Hippocampal formation (tissue), 2 donors: ENCODE measurements at places on chromosomes 5 and 9.

- DNase-seq = no peak
Measured at GRCh38 chr5:147327905-147328304, 93.1 kb downstream of the STK32A start.

DNA sequence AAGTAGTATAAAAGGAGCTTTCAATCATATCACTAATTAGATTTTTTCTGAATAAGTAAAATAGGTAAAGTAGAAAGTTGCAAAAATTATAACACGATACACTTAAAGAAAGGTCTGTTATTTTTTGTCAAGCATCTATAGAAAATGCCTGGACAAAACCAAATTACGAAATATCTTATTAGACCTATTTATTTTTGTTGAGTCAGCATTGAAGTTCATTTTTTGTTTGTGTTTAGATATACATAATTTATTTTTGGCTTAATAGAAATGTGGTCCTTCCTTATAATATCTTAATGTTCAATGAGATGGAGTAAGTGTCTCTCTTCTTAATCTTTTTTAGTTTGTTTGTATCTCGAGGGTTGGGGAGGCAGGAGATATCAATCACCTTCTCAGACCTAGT is 214.8 kb upstream of the GRIA1 start:
- DNase-seq = no peak

DNA sequence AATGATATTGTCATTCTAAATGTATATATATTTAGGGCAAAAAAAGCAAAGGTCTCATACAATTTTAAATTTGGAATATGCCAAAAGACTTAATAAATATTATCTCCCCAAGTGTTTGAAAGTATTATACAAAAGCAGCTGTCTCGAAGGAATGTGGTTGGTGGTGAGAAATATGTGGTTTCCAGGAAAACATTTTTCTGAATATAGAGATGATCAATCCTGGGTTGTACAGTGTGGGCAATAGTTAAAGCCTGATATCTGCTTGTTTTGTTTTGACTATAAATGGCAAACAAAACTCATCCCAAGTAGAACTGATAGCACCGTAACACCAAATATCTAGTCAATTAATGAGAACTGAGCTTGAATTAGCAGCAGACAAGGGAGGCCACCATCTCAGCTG is 391.8 kb upstream of the CD180 start:
- DNase-seq = no peak

DNA sequence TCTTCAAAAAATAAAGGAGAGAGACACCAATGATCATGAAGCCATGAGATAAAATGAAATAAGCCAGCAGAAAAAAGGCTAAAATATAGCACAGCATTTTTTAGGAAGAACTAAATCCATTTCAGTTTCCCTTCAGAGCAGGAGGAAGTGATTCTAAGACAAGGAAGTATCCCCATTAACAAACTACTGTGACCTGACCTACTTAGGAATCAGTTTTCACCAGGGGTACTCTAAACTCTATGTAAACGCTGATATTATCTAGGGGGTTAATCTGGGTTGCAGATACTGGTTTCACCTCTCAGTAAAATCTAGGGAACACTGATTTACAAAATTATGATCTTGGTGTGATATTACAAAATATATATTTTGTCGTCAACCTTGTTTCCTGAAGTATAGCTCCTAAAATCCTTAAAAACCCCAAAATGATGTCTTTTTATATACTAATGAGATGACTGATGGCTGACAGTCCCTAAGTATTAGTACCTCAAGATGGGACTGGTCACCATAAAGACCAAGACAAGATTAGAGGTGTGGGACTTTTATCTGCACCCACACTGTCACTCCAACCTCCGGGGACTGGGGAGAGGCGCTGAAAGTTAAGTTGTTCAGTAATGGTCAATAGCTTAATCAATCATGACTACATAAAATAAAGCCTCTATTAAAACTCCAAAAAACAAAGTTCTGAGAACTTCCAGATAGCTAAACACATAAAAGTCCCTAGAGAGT is 2.9 kb upstream of the FNBP1 start:
- no peak for DNase-seq

- no peak for DNase-seq
Measured at GRCh38 chr9:136648751-136649150, 14.0 kb upstream of the EGFL7 start.

DNA sequence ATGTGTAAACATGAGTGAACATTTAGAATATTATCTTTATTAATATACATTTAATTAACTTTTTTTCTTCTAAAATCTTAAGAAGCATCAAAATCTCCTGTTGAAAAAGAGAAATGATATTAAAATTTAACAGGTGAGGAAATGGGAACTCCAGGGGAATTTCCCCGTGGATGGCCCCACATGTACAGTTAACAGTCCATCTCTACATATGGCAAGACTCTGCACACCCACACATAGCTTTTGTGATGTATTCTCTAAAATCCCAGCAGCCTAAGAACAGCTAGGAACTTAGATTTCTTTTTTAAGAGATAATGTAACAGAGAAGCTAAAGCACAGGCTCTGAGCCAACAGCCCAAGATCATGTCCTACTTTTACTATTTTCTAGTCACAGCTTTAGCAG is 556.3 kb upstream of the RGMB start:
- DNase-seq = no peak

- no peak for DNase-seq
Measured at GRCh38 chr5:24444414-24444813, 200.4 kb downstream of the CDH10 start.

DNA sequence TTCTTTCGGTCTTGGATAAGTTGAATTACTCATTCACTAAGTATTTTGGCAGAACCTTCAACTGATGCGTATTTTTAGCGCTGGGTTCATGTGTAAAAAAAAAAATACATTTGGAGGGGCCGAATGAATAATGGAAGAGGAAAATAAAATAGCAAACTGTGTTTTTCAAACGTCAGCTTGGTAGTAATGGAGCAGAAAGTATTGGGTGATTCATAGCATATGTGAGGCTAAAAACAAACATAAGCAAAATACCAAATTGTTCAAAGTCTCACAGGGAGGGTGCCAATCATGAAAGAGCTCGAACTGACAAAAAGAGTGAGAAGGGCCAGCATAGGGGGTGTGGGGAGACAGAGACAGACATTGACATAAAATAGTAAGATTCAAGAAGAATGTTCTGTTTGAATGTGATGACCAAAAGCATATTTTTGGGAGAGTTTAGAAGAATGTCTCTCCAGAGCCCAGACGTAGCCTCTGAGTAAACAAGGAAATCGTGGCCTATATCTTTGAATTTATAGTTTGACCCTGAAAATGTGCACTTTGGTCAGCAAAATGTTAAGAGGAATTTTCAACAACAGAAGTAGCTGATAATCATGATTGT is 174.9 kb upstream of the HMHB1 start:
- no peak for DNase-seq

GRCh38 chr9:8365029-8365428 is 565.5 kb upstream of the DMAC1 start:
- DNase-seq = no peak

GRCh38 chr5:90939211-90939610 is 380.6 kb downstream of the ADGRV1 start:
- DNase-seq = no peak

DNA sequence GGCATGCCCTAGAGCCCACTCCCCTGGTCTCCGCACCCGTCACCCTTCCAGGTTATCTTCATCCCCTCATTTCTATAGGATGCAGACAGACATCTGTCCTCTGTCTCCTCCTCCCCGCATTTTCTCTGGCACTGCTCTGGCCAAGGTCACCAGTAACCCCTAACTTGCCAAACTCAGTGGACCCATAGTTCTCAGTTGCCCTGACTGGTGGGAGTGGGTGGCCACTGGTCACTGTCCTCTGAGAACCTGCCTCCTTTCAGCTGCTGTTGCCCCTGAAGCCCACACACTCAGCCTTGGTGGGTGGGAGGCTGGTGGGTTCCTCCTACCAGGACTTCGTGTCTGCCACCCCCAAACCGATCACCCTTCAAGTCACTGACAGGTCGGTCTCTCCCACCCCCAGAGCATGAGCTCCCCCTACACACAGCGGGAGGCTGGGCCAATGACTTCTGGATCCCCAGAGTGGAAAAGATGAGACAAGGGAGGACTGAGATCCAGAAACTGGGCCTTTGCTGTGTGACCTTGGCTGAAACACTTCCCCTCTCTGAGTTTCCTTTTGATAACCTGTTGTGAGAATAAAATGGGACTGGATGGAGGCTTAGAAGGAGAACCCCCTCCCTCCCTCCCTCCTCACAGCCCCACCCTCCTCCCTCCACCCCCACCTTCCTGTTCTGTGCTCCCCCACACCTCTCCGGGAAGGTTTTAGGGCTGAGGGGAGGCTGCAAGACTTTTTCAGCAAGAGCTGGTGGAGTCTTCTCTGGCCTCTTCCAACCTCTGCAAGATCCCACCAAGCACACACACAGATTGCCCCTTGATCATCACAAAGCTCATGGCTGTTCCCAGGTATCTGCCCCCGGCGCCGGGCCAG is 2.4 kb upstream of the DBN1 start:
- no peak for DNase-seq

GRCh38 chr5:124102486-124102885 is 590.5 kb downstream of the CSNK1G3 start:
- DNase-seq = no peak

- peak; percentile 18 for DNase-seq
Measured at GRCh38 chr9:133163504-133164172, at the start of gene GBGT1. GBGT1 (minus strand) TSS chr9:133163914; CDS start chr9:133162412, 1,502 bp downstream.

GRCh38 chr9:15513335-15513734 is 2.6 kb upstream of the PSIP1 start:
- DNase-seq = no peak

DNA sequence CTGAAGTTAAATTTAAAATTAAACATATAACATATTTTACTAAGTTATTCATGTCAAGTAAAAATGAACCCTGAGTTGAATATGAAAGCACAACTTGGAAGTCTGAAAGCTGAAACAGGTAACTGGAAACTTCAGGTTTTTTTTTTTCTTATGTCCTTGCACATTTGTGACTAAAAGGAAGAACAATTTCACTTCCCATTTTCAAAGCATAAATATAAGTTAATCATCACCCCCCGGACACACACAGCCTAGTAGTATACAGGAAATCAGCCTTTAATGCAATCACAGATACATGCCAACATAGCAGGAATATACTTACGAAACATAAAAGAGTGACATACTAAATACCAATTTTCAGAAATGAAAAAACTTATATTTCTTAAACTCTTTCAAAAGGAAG is 225.9 kb downstream of the RFX3 start:
- no peak for DNase-seq

- DNase-seq = no peak
Measured at GRCh38 chr9:15778861-15779260, 226.0 kb downstream of the CCDC171 start.

DNA sequence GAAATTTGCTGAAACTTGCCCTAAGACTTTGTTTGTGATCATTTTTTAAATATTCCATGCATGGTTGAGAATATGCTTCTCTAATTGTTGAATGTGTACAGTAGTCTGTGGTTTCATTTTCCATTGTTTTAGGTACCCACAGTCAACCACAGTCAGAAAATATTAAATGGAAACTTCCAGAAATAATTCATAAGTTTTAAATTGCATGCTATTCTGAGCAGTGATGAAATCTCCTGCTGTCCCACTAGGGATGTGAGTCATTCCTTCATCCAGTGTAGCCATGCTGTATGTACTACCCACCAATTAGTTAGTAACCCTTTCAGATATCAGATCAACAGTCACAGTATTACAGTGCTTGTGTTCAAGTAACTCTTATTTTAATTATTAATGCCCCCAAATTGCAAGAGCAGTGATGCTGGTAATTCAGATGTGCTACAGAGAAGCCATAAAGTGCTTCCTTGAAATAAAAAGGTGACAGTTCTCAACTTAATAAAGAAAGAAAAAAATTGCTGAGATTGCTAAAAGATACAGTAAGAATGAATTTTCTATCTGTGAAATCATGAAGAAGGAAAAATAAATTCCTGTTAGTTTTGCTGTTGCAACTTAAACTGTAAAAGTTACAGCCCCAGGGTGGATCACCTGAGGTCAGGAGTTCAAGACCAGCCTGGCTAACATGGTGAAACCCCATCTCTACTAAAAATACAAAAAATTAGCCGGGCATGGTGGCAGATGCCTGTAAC is 79.9 kb upstream of the FBXL17 start:
- DNase-seq = no peak

- no peak for DNase-seq
Measured at GRCh38 chr5:549229-549628, 25.0 kb upstream of the SLC9A3 start.

- DNase-seq = peak; percentile 63
Measured at GRCh38 chr5:116068028-116068632, 16.7 kb upstream of the COMMD10 start.

GRCh38 chr5:77770293-77771005 is 5.7 kb downstream of the TBCA start:
- no peak for DNase-seq

- DNase-seq = no peak
Measured at GRCh38 chr5:142508591-142508990, 177.3 kb downstream of the FGF1 start.

GRCh38 chr5:80755626-80756025 is 100.8 kb upstream of the DHFR start:
- no peak for DNase-seq

GRCh38 chr5:124686239-124687004 is 60.0 kb downstream of the ZNF608 start:
- no peak for DNase-seq

DNA sequence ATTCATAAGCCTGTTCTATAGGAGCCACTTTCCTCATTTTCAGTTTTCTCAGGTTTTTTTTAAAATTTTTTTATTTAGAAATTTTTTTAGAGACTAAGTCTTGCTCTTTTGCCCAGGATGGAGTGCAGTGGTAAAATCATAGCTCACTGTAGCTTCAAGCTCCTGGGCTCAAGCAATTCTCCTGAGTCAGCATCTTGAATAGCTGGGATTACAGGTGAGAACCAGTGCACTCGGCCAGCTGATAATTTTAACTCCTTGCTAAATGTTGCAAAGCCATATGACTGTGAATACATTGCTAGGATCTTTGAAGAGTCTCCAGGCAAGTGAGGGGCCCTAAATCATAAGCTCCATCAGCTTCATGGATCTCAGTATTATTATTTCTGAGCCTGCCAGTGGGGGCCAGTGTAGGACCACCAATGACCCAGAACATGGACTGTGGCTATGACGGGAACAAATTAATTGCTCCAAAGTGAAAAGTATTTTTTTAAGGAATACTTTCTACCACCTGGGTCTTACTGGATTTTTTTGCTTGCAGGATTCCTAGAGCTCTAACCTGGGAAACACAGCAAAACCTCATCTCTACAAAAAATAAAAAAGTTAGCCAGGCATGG is 5.7 kb upstream of the GAPVD1 start:
- DNase-seq = no peak
